Stromal cell of bone marrow (primary cell): ENCODE measurements at places on chromosomes 7 and 10.
A peak's percentile ranks its signal among the peaks of the same experiment; 100 is the strongest.

DNA sequence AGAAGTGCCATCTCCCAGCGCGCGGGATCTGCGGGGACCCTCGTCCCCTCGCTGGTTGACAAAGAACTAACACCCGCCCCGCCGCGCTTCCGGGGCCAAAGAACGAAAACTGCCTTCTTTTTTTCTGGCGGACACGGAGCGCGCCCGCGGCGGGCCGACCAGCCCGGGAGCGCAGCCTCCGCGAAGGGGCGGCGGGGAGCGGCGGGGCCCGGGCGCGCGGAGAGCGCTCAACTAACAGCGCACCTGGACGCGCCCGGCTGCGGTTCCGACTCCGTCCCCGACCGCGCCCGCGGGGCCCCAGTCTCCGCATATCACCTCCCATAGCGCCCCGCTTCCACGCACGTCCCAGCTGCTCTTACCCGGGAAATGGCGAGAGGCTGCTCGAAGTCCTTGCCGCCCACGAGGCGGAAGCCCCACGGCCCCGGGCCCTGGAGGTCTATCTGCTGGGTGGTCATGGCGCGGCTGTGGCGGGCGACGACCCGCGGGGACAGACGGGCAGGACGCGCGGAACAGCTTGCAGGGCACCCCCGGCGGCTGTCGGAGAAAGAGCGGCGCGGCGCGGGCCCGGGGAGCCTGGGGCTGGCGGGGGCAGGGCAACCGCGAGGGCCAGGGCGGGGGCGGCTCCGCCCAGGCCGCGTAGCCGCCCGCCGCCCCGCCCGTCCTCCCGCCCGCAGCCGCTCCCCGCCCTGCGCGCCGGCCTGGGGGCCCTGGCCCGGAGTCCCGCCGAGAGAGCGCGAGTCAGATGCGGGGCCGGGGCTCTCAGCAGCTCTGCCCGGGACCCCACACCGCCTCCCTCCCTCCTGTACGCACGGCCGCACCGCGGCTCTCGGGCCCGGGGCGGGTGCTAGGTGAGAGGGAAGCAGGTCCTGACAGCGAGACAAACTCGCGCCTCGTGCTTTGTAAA, at the start of gene PDLIM1:
Gene PDLIM1 (minus strand): TSS at position 543 of the 904 bp plus-strand sequence. CDS start 88 bp downstream, at position 455.
- DNase-seq: no peak

DNA sequence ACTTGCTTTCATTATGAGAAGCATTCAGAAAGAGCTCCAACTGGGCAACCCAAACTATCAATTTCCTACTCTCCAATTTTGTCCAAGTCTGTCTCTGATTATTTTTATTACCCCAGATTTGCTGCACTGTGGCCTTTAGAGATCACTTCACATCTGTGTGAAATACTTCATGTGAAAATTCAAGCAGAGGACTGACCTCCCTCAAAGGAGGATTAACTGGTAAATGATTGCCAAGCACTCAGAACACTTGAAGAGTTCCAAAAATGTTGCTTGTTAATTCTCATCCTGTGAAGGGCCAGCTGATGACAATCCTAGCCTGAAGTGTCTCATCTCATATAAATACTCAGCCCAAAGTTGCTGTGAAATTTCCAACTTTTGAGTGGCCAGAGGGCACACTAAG, 182.8 kb upstream of the DGKB start:
- no peak for DNase-seq

GRCh38 chr10:110553905-110554304, 13.6 kb upstream of the SMC3 start:
- DNase-seq: no peak

GRCh38 chr10:114045136-114046086, 1.7 kb downstream of the ADRB1 start:
- DNase-seq: no peak

DNA sequence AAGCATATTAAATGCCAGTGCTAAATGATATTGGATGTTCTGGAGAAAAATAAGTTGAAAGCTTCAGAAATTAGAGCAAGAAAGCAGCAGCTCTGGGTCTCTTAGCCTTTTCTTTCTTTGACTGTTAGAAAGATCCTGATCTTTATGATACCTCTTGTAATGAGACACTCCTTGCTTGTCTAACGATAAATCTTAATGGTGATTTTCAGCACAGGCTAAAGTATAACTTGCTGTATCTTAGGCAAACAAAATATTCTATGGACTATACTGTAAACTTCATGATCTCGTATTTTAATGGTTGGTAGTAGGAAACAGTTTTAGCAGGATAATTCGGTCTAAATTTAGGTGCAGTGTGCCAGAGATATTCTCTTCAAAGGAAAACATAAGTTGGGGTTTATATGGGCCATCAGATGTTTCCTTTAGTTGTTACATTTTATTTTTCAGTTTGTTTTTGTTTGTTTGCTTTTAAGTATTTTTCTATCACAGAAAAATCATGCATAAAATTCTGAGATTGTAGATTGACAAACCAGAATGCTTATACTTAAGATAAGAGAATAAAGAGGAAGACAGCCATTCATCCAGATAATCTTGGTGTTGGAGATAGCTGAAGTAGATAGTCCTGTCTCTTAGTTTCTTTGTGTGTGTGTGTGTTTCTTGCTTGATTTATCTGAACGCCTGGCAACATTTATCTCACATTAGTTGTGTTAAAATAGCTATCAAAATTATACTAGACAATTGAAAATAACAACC, 4.7 kb downstream of the CASD1 start:
- no peak for DNase-seq

DNA sequence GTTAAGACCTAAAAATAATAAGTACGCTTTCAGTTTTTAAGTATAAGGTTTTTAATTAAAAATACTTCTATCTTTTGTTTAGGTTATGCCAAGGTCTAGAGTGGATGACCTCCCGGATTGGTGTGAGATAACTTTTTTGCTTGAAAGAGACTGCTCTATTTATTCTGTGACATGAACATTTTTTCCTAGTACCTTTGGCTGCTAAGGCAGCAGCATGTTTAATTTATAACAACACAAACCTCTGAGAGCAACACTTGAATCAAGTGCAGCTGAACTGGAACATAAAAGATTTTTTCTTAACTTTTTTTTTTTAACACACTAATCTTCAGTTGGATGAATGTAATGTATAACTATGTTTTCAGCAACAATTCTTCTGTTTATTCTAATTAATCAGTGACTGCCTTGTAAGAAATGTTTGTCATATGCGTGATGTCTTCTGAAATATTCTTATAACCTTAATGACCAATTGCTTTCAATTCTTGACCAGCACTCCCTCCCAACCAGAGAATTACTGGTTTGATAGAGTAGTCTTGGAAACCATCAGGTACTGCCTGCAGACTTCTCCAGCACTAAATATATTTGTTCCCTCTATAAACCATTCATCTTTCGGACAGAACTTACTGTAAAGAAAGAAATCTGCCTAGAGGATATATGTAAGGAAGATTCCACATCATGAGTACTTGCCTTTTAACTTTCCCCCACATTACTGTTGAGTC, 16.0 kb downstream of the ARL5B start:
- DNase-seq: no peak

- DNase-seq: no peak
Observed at GRCh38 chr7:24455813-24456525, 117.3 kb upstream of the PALS2 start.

- DNase-seq: no peak
Observed at GRCh38 chr10:3875842-3876235, 90.8 kb upstream of the KLF6 start.

- peak; percentile 94 for DNase-seq
Observed at GRCh38 chr7:28405662-28406061, 6.7 kb upstream of the CREB5 start.

- DNase-seq: no peak
Observed at GRCh38 chr7:121774563-121774962, 98.4 kb upstream of the PTPRZ1 start.

GRCh38 chr7:155449008-155449868, 8.7 kb upstream of the EN2 start:
- DNase-seq: no peak

- DNase-seq: no peak
Observed at GRCh38 chr10:60517805-60518204, 128.1 kb upstream of the ANK3 start.

- peak; percentile 94 for DNase-seq
Observed at GRCh38 chr10:3850999-3851937, 66.3 kb upstream of the KLF6 start.

DNA sequence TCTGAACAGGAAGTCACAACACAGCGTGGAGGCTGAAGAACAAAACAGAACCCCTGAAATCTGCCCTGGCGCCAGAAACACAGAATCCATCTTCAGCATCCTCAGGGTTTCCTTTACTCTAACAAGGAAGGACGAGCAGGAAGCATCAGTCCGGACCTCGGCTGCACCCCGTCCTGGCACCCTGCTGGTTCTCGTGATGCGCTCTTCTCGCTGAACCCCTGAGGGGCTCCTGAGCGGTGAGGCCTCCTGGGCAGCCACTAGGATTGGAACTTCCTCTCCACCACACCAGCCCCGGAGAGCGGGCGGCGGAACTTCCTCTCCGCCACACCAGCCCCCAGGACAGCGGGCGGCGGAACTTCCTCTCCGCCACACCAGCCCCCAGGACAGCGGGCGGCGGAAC, 461.9 kb downstream of the PTPRN2 start:
- no peak for DNase-seq

- no peak for DNase-seq
Observed at GRCh38 chr10:76309741-76310587, 878.5 kb downstream of the LRMDA start.

- peak; percentile 87 for DNase-seq
Observed at GRCh38 chr10:31896968-31897384, 31.7 kb downstream of the ARHGAP12 start.

- no peak for DNase-seq
Observed at GRCh38 chr10:70650718-70651117, 21.6 kb upstream of the ADAMTS14 start.

DNA sequence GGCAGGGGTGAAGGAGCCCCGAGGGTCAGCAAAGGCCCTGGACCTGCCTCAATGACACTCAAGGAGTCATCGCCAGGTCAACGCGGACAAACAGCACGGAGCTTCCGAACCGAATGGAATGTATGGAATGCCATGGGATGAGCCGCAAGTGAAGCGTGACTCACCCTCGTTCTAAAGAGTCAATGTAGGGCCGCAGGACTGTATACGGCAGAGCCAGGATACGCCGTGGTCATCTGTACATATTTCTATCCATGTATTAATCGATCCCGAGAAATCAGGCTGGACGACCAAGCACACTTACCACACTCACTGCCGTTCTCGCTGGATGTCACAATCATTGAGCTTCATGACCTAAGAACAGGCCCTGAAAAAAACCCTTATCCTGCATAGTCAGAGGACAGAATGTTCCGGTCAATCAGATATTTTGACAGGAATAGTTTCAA, 4.3 kb downstream of the SNX8 start:
- no peak for DNase-seq

DNA sequence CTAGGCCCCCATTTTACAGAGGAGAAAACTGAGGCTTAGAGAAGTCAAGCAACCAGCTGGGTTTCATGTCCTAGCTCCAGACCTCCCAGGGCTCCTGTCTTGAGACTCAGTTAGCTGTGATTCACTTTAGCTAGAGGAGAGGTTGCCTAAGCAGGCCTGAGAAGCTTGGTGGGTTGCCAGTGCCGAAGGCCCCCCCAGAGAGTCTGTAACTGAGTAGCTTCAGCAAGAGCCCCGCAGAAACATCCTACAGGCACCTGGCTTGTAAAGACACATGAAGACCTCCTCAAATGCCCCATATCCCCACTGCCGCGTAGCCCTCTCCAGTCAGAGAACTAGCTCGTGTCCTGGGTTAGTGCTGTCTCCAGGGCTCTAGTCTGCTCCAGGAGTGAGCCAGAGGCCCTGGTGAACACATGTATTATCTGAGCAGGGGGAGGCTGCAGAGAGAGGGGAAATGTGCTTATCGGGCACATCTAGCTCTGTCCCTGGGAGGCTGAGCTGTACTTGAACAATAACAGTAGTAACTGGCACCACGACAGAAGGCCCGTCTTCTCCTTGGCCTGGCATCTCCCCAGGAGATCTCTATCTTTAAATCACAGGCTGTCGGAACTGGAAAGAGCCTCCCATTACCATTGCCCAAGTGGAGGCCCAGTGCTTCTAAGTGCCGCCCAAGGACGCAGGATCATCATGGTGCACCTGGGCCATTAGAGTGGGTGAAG, 28.9 kb downstream of the UNC5B start:
- peak; percentile 66 for DNase-seq

GRCh38 chr7:145293754-145294153, 457.9 kb upstream of the TPK1 start:
- DNase-seq: no peak

DNA sequence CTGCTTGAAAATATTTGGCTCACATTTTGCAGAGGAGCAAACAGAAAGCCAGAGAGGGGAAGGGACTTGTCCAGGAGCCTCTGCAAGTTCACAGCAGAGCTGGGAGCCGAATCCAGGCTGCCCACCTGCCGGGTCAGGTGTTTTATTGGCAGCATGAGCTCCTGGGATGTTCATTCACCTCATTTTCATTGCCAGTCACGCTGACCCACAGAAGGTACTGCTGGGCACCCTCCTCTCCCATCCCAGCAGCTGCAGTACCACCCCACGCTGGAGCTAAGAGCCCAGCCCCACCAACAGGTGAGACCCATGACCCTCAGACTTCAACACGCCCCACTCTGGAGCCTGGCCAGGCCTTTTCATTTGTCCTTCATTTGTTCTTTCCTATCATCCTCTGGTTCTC, 102.7 kb downstream of the GRID1 start:
- DNase-seq: no peak

DNA sequence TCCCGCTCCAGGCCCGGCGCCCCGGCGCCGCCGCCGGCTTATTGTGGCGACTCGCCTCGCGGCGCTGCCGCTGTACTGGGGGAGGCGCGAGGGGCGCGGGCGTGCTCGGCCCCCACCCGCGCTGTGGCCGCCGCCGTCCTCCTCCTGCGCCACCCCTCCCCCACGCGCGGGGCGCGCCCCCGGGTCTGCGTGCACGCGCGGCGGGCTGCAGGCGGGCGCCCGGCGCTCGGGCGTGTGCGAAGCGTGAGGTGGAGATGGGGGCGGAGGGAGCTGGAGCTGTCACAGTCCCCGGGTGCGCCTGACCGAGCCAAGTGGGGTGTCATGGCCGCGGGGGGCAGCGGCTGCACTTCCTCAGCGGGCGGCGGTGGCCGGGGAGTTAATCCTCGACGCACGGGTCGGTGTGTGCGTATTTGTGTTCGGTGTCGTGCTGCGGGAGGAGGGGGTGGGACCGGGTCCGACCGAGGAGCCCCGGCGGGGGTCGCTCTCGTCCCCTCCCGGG, 672 bp downstream of the LCOR start:
- peak; percentile 37 for DNase-seq

GRCh38 chr7:92768501-92769393, 67.6 kb downstream of the CDK6 start:
- no peak for DNase-seq

- DNase-seq: no peak
Observed at GRCh38 chr7:7979558-7979957, 11.0 kb downstream of the GLCCI1 start.

- DNase-seq: peak; percentile 29
Observed at GRCh38 chr7:27576360-27576944, 86.2 kb downstream of the HIBADH start.
